ENCODE measurements at places on chromosomes 11 and 22.

- DNase-seq = no peak
Measured at GRCh38 chr22:38257181-38257580, 15.6 kb downstream of the TMEM184B start.

- DNase-seq = no peak
Measured at GRCh38 chr11:19696073-19696472, 16.6 kb upstream of the NAV2 start.

- DNase-seq = no peak
Measured at GRCh38 chr11:11848891-11849746, 7.3 kb downstream of the USP47 start.

DNA sequence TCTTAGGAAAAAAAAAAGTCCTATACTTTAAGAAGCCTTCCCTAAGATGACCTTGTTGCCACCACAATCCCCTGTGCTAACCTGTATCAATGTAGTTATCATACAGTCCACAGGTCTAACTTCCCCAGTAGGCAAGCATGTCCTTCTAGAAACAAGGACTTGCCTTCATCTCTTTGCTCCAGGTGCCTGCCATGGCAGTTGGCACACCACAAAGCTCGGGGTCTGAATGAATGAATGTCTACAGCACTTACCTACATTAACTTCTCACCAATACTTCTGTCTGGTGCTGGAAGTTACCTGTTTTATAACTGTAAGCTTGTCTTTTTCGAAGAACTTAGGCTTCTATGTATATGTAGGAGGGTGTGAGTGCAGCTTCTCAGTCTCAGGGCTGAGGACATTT lies 23.4 kb downstream of the CLPB start:
- DNase-seq = no peak

GRCh38 chr22:45262931-45263462 lies 21.8 kb upstream of the UPK3A start:
- no peak for DNase-seq

DNA sequence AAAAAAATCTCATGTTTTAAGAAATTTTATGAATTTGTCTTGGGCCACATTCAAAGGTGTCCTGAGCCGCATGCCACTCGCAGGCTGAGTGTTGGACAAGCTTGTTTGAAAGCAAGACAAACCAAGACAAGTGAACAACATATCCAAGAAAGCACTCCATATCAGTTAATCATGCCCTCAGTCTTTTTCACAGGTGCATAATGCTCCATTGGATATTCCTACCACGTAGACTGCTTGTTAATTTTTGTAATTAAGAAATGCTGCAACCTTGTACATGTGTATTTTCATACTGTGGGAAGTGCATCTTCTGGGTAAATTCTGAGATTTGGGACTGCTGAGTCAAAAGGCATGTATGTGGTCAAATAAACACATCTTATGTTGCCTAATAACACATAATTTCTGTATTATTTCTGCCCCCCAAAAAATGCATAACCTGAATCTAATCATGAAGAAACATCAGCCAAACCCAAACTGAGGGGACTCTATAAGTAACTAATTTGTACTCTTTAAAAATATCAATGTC lies 8.2 kb downstream of the RRAS2 start:
- no peak for DNase-seq

DNA sequence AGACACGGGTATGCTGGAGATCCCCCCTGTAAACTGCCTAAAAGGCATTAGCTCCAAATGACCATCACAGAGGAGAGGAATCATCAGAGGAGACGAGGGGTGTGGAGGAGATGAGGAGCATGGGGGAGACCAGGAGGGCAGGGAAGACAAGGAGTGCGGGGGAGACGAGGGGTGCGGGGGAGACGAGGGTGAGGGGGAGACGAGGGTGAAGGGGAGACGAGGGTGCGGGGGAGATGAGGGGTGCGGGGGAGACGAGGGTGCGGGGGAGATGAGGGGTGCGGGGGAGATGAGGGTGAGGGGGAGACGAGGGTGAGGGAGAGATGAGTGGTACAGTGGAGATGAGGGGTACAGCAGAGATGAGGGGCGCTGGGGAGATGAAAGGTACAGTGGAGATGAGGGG lies 17.5 kb upstream of the GAL start:
- DNase-seq = no peak

DNA sequence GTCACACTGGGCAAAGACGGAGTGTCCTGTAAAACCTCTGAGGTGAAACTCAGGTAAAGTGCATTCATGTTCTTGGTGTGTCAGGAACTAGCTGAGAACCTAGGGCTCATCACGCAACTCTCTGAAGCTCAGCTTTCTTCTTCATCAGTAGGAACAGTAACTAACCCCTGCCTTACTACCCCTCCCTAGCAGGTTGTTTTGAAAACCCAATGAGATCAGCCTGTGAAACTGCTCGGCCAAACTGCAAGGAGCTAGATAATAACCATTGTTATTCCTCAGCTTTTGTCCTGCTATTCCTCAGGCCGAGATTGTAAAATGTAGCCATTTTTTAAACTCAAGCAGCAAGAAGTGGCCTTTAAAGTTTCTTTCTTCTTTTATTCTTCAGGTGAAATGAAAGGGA lies 9.8 kb upstream of the FJX1 start:
- no peak for DNase-seq

DNA sequence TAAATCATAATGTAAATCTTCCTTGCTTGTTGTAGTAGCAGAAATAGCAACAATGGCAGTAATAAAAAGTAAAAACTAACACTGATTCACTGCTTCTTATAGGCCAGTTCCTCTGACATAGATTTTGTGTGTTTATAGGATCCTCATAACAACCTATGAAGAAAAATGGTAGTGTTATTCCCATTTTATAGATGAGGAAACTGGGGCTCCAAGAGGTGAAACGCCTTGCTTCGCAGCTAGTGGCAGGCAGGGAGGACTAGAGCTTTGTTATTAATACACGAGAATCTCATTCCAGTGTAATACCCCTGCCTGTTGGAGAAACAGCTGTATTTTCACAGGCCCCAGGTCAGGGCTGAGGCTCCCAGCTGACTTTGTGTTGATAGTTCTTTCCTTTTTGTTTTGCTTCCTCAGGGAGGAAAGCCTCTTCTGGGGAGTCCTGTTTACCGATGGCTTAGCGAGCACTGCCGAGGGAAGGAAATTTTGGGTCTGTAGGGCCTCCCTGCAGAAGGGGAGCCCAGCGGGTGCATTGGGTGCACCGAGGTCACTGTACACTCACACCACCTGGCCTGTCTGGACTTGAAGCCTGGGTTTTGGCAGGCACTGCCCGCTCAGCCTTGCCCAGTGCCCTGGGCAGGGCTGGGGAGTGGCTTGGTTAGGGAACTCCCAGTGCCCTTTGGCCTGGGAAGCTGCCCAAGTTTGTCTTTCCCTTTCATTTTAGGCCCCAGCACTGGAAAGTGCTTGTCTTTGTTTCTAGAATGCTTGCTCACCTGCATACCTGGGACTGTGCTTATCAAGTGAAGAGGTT lies 13.5 kb downstream of the KIAA1671 start:
- DNase-seq = no peak

DNA sequence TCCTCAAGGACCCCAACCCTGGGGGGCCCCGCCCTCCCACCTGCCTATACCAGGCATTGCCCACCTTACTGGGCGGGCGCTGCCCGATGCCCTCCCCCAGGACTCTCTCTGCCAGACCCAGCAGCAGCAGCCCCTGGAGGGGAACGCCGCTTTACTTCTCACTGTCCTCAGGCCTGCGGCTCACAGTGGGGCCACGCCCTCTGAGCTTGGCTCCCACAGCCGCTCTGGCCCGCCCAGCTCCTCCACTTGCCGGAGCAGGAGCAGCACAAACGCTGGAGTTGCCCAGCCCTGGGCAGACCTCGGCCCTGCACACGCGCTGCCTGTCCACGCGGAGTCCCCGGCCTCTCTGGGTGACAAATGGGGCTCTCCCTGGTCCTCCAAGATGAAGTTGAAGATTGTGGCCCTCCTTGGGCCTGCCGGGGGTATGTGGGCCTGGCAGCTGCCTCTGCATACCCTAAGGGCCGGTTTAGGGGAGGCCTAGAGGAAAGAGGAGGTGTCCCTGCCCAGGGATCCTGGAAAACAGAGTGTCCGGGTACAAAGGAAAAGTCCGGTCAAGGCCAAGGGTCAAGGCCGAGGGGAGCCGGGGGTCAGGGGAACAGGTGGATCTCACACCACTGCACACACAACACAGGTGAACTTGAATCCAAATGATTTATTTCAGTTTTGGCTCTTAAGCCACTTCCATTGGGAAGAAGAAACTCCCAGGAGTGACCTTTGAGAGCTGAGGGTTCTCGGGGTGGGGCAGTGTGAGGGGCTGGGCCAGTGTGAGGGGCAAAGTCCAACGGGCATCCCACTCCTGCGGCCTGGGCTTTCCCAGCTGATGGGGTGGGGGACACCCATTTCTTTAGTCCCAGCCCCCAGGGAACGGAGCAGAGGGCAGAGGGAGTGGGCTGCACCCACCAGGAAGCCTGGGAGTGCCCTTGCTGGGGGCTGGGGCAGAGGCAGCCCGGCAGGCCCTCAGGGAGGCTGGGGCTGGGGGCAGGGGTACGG lies 674 bp upstream of the BAIAP2L2 start:
- DNase-seq = no peak

GRCh38 chr11:44535191-44535980 lies 30.1 kb upstream of the CD82 start:
- DNase-seq = no peak

- no peak for DNase-seq
Measured at GRCh38 chr11:70640408-70640807, 242.1 kb downstream of the CTTN start.

- no peak for DNase-seq
Measured at GRCh38 chr11:27806122-27806521, 105.9 kb upstream of the BDNF start.

DNA sequence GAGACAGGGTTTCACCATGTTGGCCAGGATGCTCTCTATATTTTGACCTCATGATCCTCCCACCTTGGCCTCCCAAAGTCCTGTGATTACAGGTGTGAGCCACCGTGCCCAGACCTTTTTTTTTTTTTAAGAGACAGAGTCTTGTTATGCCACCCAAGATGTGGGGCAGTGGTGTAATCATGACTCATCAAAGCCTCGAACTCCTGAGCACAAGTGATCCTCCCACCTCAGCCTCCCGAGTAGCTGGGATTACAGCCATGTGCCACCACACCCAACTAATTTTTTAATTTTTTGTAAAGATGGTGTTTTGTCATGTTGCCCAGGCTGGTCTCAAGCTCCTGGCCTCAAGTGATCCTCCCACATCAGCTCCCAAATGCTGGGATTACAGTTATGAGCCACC lies 37.9 kb downstream of the IZUMO1R start:
- DNase-seq = no peak

- no peak for DNase-seq
Measured at GRCh38 chr22:19842393-19843106, 12.1 kb downstream of the GNB1L start.
